ENCODE measurements at places on chromosomes 3 and 15.

- ATAC-seq = peak; percentile 88
Measured at GRCh38 chr3:108862865-108863798, 40.5 kb downstream of the TRAT1 start.

DNA sequence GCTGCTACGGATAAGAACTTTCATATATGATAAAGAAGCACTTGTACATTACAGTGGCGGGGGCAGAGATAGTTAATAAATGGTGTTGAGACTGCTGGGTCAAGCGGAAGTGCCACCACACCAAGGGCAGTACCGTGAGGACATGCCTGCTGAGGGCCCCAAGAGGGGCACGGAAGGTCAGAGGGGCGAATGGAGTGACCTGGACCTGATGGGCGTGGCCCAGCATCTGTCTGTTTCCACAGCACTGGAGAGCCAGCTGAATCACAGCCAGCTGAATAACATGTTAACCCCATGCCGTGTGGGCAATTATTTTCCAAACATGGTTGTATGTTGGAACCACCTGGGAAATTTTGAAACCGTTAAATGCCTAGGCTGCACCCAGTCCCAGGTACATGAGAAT is 37.2 kb downstream of the ANKDD1A start:
- no peak for ATAC-seq

- no peak for ATAC-seq
Measured at GRCh38 chr3:72231439-72232196, 446.7 kb upstream of the PROK2 start.

DNA sequence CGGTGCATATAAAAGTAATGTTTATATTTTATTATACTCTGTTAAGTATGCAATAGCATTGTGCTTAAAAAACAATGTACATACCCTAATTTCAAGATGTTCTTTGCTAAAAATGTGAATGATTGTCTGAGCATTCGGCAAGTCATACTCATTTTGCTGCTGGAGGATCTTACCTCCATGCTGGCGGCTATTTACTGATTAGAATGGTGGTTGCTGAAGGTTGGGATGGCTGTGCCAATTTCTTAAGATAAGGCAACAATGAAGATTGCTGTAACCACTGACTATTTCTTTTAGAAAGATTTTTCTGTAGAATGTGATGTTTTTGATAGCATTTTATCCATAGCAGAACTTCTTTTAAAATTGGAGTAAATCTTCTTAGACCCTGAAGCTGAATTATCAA is 932.7 kb downstream of the ZPLD1 start:
- ATAC-seq = no peak

GRCh38 chr15:101099183-101099582 is 152.7 kb downstream of the CHSY1 start:
- ATAC-seq = peak; percentile 58

Measured in activated CD4-positive, CD25-positive, alpha-beta regulatory T cell treated with anti-CD3 and anti-CD28 coated beads, Interleukin-2, amount 50 U/mL, for 24 hours (primary cell).